Natural killer cell (primary cell): ENCODE measurements at places on chromosomes 1 and 21. TPM values are rescaled to one million over a fixed set of nuclear protein-coding genes. Genes with fewer than 3 reads are reported as not detected.

ARHGEF19 gene
- total RNA-seq, result 18.9 TPM

F11R gene
- total RNA-seq, result 27.8 TPM

AUNIP gene
- total RNA-seq, result 0.16 TPM

GJA8 gene
- total RNA-seq, result not detected

SH2D1B gene
- total RNA-seq, result 250 TPM

EPHA2 gene
- total RNA-seq, result not detected

COL8A2 gene
- total RNA-seq, result 0.09 TPM

DNA sequence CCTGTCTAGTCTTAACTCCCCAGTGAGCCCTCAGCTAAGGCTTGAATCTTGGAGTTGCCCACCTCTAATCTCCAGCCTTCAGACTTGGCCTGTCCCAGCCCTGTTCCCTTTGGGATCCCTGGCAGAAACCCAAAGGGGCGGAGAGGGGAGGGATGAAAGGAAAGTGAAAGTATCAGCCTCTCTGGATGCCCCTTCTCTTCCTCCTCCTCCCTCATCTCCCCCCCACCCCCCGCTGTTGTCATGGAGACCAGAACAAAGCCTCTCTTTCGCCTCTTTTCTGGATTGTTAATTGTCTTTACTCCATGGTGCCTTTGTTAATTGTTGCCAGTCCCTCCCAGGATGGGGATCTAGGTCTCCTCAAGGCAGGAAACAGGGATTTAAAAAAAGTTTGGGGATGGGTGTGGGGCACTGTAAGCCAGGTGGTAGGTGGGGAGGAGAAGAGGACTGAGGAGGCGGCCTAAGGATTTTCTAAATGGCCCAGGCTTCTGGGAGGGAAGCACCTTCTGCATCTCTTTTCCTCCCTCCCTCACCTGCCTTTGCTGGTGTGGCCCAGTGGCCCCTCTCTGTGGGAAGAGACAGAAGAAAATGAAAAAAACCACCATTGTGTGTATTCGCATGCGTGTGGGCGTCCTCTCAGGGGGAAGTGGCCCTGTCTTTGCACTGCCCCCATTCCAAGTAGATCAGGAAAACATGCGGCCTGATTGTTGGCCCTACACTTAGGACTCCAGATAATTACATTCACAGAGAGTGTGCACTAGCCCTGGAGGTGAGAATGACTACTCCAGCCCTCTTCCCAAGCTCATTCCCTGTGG is 7.5 kb upstream of the SOX13 start:
- no peak for DNase-seq

GRCh38 chr1:110494522-110495406 is 24.2 kb downstream of the KCNA10 start:
- DNase-seq, result no peak

- no peak for DNase-seq
Observed at GRCh38 chr1:201145132-201145531, 9.1 kb downstream of the TMEM9 start.

DNA sequence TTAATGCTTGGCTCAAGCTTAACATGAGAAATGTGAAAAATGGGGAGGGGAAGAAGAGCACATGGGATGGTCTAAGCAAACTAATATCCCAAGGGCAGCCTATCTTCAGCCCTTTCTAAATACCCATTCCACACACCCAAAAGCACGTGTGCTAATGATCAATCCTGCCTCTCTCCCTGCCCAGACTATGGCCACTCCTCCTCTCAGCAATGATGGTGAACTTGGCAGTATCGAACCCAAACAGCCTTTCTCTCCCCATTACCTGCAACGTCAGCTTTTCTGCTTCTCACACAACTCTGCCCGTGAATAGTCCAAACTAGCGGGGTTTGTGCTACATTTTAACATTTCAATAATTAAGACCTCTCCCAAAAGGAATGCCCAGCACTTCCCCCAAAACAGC is 41.6 kb downstream of the SSBP3 start:
- DNase-seq, result no peak

DNA sequence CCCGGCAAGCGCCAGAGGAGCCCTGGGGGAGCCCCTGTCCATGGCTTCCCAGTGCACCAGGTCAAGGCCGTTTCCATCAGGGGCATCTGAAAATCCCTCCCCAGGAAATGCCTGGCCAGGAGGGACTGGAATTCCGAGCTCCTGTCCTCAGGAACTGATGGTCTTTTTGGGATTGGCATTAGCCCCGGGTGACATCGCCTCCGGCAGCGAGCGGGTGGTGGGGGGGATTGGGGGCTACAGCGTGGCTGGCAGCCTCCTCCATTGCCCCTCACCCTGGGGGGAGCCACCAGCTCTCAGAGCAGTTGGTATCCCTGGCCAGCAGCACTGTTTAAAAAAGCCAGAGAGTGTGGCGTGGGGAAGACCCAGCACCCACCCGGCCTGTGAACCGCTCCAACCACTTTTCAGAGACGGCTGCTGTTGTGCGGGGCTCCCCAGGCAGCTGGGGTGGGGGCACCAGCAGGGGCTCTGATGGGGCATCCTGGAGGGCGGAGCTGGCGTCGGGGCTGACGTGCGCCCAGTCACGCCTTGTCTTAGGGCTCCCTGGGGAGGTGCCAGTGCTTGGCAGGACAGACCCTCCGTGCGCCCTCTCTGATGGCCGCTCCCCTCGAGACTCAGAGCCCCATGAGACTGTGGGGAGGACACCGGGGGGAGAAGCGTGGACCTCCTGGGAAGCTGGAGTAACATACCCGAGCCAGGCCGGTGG is 62.9 kb upstream of the TTC34 start:
- no peak for DNase-seq

DNA sequence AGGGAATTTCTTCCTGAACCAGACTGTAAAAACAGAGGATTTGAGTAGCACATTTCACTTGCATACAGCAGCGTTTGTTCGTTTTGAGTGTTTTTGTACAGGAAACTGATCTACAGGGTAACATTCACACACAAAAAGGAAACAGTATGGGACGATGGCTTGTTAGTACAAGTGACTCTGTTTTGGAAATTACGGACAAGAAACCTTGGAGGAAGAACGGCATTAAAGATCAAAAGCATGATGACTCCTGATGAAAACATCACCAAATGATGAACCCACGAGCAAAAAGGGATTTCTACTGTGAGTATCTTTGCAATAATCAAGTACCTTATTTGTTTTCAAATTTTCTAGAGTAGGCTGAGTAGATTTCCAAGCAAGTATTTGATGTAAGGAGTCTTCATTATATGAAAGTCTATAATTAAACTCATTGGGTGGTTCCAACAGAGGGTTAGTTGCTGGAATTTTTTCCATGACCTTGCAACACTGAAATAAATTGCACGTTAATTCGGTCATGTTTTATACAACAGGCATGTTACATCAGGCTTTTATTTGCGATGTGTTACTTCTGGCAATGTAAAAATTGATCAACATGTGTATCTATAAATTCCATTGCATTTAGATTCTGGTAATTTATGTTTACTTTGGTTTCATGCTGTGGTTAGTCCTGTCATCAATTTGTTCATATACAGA is 76.7 kb upstream of the KCNK2 start:
- DNase-seq, result no peak

DNA sequence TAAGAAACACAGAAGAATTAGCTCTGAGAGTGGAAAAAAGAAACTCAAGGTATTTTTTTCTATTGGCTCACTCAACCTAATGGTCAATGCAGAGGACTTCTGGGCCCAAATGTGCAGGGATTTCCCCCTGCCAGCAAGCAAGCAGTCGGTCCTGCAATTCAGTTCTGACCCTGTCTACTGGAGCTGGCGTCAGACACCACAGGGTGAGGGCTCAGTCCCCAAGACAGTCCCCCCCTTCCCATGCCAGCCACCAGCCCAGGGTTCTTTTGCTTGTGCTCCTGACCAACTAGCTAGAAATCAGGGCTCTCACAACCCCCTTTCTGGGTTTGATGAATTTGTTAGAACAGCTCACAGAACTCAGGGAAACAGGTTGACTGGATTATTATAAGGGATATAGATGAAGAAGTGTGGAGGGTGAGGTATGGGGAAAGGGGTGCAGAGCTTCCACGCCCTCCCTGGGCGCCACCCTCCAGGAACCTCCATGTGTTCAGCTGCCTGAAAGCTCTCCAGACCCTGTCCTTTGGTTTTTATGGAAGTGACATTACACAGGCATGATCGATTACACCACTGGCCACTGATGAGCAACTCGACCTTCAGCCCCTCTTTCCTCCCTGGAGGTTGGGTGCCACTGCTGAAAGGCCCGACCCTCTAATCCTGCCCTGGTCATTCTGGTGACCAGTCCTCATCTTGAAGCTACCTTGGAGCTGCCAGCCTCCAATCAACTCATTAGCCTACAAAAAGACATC is 22.5 kb upstream of the PWP2 start:
- DNase-seq, result peak; percentile 32

GRCh38 chr1:242454262-242455051 is 70.0 kb downstream of the PLD5 start:
- DNase-seq, result peak; percentile 24

DNA sequence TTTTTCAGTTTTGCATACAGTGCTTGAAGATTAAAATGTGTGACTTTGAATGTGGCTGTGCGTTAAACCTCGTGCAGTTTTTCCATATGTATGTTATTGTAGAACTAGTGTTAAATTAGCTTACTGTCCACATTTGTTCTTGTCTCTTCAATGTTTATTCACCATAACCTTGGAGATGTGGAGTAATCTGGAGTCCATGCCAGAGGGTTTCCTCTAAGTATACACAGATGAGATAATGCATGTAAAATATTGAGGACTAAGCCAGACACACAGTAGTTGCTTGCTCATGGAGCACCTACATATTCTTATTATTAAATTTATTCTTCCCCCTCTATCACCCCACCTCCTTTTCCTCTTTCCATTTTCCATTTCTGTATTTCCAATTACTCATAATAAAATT is 7.7 kb upstream of the GIPC2 start:
- DNase-seq, result no peak

DNA sequence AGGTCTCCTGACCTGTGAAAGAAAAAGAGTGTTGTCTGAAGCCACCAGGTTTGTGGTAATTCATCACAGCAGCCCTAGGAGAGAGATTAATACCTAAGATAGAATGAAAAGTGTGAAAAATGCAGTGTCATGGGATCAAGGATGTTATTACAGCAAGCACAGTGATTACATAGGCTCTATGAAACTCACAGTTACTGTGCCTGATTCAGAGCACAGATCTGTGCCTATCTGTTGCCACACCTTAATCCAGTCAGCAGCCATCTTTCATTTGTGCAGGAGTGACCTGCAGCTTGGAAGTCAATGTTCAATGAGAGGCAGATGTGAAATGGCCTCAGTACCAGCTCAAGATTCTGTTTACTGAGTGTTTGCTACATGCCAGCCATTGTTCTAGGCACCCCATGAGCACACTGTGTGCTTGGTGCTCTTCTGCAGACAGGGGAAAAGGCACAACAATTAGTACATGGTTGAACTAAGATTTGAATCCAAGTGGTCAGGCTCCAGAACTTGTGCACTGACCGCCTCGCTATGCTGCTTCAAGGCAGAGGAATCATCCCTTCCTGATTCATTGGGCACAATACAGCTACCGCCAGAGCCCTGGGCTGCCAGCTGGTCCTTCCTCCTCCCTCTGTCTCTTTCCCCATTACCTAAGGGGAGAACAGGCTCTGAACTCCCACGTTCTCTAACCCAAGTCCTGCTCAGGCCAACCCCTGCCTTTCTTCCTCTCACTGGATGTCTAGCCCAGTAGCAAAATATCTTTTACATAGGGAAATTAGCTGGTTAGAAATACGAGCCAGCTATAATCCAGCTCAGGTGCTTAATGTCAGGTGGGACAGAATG is 56.3 kb upstream of the NEK2 start:
- no peak for DNase-seq

DNA sequence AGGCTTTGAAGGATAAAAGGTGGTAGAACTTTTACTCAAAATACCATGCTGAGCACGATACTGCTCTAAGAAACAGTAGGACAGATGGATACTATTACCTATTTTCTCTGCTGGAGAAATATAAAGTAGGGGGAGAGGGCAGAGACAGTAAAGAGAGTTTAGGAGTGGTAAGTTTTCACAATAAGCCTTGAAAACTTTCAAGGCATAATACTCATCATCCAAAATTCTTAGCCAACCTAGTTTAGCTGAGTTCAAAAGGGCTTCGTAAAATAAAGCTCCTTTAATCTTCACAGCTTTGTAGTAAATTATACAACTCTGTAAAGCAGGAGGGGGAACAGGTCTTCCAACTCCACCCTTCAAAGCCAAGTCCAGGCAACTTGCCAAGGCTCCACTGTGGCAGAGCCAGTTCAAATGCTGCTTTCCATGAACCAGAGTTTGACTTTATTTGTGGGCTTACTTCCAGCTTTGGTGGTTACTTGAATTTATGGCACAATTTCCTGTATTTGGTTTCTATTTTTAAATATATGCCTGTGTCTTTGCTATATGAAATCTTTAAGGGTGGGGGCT is 15.5 kb downstream of the TEX38 start:
- DNase-seq, result no peak

DNA sequence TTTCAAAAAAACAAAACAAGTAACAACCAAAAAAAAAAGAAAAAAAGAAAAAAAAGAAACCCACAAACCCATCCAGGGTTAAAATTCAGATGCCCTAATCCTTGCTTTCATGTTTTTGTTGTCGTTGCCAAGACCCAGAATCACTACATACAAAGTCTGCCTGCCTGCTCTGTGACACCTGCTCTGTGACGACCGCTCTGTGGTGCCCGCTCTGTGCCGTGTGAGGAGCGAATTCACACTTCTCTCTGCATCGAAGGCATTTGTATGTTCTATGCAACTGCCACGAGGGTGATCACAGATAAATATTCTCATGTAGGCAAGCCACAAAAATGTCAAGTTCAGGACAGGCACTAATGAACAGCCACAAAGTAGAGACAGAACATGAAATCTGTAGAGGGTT is 178.6 kb downstream of the SLC45A1 start:
- peak; percentile 66 for DNase-seq

DNA sequence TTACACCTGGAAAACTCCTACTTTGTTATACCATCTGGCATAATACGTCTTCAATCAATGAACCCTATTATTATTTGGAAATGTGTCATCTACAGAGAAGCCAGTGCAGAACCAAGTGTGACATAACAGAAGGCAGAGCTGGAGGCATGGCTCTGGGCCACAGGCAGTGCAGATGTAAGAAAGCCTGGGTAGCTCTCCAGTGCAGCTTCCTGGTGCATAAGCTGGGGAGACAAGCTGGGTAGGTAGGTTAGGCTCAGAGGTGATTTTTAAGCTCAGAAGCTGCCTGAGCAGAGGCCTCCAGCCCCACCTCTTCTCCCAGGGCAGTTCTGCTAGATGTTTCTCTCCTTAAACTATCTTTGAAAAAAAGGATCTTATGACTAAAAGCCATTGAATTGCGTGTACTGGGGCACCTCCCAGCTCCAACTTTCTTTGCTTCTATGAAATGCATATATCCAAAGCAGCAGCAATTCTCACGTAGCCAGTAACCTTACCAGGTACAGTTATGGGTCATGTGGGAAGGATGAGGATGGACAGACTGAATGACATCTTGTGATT is 30.7 kb downstream of the AKNAD1 start:
- no peak for DNase-seq

GRCh38 chr1:218207194-218207593 is 77.9 kb upstream of the RRP15 start:
- no peak for DNase-seq
